ENCODE measurements at places on chromosomes 5 and 9. TPM values are rescaled to one million over a fixed set of nuclear protein-coding genes. Genes with fewer than 3 reads are reported as not detected.

- peak; percentile 31 for DNase-seq
Measured at GRCh38 chr9:33167972-33168461, 881 bp upstream of the B4GALT1 start.

DNA sequence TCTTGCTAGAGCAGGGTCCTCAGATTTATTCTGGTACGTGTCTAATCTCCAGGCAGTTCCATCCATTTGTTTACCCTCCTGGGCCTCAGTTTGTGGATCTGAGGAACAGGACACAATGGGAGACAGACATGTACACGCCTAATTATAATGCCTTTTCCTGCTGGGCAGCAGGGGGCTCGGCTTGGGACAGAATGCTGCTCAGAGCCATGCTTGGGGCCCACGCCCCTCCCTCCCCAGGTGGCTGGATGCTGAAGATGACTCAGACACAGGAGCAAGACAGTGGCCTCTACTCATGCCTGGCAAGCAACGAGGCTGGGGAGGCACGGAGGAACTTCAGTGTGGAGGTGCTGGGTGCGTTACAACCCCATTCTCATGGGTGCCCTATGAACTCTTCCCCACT, 72.7 kb upstream of the ASS1 start:
- DNase-seq = no peak

GRCh38 chr9:107237873-107238272, 45.2 kb upstream of the RAD23B start:
- no peak for DNase-seq

- peak; percentile 47 for DNase-seq
Measured at GRCh38 chr9:79623799-79624721, 52.3 kb downstream of the TLE4 start.

DNA sequence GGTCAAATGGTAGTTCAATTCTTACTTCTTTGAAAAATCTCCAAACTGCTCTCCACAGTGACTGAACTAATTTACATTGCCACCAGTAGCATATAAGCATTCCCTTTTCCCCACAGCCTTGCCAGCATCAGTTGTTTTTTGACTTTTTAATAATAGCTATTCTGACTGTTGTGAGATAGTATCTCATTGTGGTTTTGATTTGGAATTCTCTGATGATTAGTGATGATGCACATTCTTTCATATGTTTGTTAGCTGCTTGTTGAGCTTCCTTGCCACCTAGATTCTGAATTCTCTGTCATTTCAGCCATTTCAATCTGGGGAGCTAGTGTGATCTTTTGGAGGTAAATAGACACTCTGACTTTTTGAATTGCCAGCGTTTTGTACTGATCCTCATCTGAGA, 24.0 kb downstream of the CDK20 start:
- DNase-seq = no peak

DNA sequence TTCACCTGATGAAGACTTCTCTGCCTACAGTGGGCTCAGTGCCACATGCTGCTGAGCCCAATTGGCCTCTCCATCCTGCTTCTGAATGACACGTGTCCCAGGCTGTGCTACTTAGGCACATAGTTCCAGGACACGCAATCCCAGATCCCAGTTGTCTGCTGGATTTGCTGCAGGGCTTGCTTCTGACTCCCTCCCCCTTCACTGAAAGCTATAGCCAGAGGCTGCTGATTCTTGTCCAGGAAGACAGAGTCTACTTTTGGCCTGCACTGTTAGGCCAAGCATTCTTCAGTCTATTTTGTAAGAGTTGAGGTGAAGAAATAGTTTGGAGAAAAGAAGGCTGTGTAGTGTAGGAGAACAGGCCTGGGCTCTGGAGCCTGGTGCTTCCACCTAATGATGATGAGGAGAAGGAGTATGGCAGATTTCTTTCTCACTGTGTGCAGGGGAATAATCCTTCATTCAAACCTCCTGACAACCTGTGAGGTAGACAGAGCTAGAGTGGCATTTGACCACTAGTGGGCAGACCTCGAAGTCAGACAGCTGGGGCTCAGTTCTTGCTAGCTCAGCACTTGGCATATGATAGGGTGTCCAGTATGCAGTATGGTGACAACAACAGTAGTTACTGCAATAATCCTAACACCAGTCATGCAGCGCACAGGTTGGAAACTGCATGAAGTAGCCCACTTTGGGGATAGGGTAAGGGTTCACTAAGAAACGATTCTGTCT, 19.5 kb upstream of the ASPN start:
- DNase-seq = peak; percentile 17

GRCh38 chr5:78768781-78769380, 120.3 kb upstream of the LHFPL2 start:
- no peak for DNase-seq

DNA sequence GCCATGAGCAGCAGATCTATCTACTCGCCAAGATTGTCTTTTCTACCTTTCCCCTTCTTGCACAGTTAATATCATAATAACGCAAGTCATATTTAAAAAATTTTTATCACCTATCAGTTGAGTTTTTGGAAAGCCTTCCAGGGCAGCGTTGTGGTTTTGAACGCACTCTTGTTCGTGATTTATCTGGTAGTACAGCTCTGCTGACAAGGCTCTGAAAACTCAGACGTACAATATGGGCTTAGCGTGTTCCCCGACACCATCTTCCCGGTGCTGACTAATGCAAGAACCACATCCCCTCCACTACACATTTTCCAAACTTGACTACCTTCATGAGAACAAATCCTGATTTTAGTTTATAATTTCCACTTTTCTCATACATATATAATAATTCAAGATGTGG, 1.6 kb upstream of the NFIL3 start:
- DNase-seq = peak; percentile 53

GRCh38 chr5:40410231-40410861, 269.4 kb upstream of the PTGER4 start:
- DNase-seq = peak; percentile 82

DNA sequence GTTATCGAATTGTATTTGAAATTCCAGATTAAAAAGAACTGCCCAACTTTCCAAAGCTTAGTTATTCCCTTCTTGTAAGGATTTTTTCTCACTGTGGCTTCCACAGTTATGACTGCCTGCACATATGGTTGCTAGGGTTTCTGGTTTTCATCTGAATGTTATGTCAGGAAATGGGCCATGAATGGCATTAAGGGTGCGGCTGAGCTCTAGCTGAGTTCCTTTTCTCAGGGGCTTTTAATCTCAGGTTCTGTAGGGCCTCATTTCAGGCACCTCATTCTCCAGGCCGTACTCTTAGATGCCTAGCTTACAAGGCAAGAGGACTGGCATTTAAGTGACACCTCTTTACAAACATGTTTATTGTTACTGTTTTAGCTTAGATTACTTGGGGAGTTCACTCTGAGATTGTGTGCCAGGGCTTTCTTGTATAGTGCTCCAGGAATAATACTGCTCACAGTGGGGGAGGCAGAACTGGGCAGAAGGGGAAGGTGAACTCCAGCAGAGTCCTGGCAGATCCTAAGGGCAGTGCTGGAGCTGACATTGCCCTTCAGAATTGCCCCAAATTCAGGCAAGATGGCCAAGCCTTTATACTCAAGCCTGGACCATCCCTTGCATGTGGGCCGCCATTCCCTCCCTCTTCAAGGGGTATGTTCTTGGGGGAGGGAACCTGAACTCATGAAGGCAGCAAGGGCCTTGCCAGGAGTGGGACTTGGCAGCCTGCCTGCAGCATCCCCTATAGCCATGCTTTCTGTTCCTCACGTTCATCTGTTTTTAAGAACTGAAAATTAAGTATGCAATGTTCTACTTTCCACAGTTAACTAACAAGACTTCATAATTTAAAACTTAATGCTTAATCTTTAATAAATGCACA, 111.5 kb downstream of the KDM4C start:
- no peak for DNase-seq

GRCh38 chr9:127896395-127897192, 2.8 kb downstream of the ST6GALNAC6 start:
- no peak for DNase-seq

DNA sequence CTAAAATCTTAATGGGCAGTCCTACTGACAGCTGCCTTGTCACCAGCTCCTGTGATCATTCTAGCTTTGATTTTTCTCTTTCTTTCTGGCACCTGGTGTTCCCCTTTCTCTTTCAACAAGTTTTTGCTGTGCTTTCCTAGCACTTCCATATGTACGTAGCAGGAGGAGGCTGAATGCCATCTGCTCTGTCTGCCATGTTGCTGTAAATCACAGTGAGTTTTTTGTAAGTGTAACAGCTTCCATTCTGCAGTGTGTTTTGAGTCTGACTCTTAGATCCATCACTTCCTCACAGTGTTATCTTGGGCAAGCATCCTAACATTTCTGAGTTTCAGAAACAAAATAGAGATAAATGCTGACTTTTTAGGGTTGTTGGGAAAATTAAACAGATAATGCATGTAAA, 247.9 kb downstream of the DOCK8 start:
- no peak for DNase-seq

DNA sequence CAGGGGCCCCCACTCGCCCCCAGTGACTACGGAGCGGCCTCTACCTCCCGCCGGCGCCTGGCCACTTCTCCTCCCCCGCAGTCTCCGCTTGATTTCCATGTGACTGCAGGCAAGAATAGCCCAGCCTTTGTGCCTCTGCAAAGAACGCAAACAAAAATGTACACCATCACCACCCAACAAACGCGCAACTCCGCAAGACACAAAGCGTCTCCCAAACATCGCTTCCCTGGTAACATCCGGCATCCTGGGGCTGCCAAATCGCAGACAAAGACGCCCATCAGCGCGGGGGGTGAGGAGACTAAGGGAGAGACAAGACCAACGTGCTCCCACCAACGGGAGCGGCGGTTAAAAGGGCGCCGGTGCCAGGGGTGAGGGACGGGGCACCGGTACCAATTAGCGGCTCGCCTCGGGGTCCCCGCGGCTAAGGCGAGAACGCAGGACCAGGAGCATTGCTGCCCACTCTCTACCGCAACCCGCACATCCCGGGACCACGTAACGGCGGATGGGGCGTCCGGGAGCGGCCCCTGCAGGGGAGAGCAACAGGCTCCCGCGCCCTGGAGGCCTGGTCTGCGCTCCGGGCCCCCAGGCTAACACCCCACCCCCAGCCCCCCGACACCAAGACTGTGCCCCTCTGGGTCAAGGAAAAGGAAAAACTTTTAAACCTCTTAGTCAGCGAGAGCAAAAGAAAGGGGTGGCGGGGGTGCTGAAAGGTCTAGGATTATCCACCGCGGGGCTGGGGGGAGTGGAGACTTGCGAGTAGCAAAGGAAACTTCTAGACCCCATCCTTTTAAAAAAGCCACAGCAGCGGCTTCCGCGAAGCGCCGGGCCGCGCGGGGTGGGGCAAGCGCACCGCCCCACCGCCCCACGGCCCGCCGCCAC, 885 bp downstream of the MPDZ start:
- no peak for DNase-seq

- no peak for DNase-seq
Measured at GRCh38 chr5:159730285-159730684, 186.0 kb upstream of the ADRA1B start.

DNA sequence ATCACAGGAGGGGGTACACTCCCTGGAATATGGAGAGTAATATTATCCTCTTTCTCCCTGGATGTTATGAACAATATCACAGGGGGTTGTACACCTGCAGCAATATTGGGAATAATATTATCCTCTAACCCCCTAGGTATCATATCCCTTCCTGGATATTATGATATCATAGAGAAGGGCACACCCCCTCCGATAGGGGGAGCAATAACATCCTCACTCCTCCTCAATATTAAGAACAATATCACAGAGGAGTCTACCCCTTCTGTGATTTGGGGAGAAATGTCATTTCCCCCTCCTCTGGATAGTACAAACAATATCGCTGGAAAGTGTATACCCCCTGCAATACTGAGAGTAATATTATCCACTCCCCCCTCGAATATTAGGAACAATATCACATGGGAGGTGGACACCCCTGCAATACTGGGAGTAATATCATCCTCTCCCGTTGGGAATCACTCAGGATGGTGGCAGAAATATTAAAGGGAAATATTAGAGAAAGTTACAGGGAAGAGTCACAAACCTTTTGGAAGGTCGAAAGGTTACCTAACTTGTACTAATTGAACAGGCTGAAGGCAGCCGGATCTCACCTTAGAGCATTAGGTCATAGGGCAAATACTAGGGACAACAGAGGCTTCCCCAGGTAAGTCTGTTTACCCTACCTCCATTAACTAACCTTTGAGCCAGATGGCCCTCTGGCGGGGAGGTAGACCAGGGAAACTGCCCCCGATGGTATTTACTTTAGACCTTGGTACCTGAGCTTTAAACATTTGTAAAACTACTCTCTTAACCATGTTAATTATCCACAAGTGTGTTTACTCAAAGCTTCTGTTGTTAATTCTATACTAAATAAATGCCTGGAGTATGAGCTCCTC, 57.5 kb upstream of the FREM1 start:
- no peak for DNase-seq

DNA sequence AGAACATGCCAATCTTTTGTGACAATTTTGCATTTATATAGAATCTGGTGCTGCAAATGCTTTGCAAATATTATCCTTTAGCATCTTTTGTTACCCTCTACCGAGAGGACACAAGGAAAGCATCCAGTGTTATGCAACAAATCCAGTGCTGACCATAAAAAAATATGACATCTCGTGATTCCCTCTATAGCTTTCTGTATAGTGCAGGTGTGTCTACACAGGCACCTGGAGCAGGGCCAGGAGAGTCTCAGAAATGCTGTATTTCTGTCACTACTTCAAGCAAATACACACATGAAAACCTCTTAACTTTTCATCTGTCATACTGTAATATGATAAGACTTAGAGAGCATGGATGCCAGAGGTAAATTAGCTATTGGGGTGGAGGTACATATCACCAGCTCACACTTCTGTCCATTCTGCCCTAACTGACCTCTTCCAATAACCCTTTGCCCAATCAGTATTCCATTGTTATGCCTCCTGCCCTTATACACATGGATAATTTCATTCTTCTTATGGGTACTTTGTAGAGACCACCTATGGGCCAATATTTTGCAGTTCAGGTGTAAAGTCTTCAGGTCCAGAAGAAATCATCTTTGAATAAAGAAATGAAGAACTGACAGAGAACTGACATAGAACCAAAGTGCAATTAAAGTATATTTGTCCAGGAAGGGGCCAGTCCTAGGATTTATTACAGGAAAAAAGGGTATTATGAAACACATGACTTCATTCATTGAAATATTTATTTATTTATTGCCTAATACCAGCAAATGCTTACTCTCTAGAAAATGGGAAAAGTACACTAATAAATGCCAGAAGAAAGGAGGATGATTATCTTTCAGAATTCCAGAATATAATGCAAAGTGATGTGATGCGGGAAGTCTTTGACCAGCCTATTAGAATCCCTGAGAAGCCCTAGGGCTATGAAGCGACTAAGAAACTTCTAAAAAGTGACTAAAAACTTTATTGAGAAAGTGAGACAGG, 106.5 kb downstream of the EPB41L4A start:
- DNase-seq = no peak

- no peak for DNase-seq
Measured at GRCh38 chr5:10153808-10154537, 95.7 kb downstream of the ATPSCKMT start.

WNK2 gene
- total RNA-seq = 1.2 TPM

BSPRY gene
- 7.6 TPM for total RNA-seq

FGD3 gene
- total RNA-seq = 47.7 TPM

SLC36A2 gene
- not detected for total RNA-seq

GFI1B gene
- not detected for total RNA-seq

ANKRD18B gene
- total RNA-seq = 0.31 TPM

PCDHGB7 gene
- not detected for total RNA-seq

NR6A1 gene
- total RNA-seq = 0.83 TPM

All from activated CD4-positive, alpha-beta memory T cell treated with anti-CD3 and anti-CD28 coated beads for 36 hours (primary cell).